ENCODE measurements at places on chromosomes 16 and 17. TPM values are rescaled to one million over a fixed set of nuclear protein-coding genes. Genes with fewer than 3 reads are reported as not detected.
A peak's percentile ranks its signal among the peaks of the same experiment; 100 is the strongest.

GRCh38 chr16:86819533-86819892, 241.2 kb downstream of the FOXL1 start:
- DNase-seq: no peak

DNA sequence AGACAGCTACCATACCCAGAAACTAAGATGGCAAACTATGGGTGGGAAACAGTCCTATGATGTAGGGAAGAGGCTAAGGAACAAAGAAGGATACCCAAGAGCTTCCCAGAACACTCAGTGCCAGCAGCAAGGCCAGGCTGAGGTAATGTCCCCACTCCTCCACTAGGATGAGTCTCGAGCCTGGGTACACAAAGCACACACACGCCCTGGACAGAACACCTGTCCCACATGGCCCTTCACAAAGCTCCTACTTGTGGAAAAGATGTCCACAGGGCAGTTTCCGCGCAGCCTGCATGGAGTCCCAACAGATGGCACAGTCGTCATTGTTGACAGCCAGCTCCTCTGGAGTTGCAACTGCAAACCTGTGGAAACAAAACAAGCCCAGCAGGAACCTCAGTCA, 23.9 kb downstream of the AMFR start:
- no peak for DNase-seq

DNA sequence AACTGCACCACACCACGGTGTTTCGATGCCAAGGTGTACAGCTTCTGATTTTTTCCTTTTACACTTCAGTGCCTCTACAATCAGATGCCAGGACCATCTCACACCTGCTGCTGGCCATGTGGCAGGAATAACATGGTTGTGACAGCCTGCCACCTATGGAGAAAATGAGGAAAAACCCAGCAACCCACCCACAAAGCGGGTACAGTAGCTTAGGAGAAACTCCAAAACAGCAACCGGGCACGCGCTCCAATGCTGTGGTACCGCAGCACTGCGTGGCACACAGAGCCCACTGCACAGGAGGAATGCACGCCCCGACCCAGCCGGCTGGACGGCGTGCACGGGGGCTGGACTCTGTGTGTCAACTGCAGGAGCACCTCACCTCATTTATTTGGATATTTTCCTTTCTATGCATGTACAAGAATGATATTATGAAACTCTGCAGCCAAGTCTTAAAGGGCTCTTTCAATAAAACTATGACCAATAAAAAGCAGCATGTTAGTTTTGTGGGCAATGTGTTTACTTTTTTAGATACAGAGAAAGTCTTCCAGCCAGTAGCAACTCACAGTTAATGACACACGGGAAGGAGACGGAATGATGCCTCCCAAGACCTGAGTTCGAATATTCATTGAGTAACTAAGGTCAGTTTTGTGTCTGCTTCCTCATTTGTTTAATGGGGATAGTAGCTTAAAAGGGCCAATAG, 45.9 kb downstream of the MAP1LC3B start:
- DNase-seq: no peak

- DNase-seq: peak; percentile 64
Measured at GRCh38 chr17:74862108-74862901, 2.6 kb upstream of the GRIN2C start.

DNA sequence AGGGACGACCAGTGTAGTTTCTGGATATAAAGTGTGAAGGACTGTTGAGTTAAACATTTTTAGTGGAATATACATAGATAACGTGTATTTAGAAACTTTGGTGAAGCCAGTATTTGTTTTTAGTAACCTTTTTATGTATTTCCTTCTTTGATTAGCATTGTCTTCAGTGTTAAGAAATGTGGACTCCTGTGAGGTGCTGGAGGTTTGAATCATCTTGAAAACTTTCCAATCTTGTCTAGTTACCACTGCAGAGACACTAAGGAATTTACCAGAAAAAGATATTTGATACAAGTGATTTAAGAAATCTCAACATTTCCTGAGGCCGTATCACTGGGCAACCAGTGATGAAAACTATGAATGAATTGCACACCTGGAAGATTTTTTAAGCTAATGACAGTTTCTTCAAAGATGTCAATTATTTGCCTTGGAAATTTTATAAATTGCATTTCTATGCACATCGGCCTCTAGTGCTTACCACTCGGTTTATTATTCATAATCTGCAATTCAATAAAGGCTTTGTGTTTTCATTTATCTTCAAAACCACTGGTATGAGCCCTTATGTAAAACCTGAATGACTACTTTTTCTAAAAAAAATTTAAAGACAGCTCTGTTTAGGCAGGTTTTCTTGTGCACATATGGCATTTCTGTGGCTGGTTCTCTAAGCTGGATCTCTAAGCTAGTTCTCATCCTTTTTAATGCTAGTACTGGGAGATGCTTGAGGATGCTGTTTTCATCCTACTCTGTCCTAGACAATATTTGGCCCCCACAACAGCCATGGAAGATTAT, 31.4 kb upstream of the ADCY7 start:
- no peak for DNase-seq

- DNase-seq: no peak
Measured at GRCh38 chr16:3691761-3692160, 25.6 kb downstream of the TRAP1 start.

- no peak for DNase-seq
Measured at GRCh38 chr17:78515480-78515879, 61.7 kb downstream of the DNAH17 start.

DNA sequence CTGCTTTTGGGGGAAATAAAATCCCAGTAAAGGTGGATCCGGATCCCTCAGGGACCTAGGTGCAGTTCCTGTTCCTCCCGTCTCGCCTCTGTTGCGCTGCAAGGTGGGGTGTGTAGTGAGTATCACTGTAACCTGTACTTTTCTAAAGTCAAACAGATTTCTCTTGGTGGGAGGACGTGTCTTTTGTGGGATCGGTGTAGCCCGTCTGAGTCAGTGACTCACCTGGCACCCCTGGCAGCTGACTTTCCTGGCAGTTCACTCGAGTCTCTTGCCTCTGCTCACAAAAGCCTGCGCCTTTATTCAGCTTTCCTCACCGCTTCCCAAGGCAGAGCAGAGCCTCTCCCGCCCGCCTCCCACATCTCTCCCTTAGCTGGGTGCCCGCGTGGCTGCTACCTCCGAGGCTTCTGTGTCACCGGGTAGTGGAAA, 85.7 kb downstream of the CMIP start:
- DNase-seq: no peak

GRCh38 chr17:31880311-31880710, 21.2 kb downstream of the UTP6 start:
- DNase-seq: no peak

GRCh38 chr16:83935005-83935857, 17.8 kb upstream of the OSGIN1 start:
- no peak for DNase-seq

C16orf54 gene
- total RNA-seq: 1.7 TPM

Measured in mucosa of descending colon (tissue), 3 donors.